ENCODE measurements at places on chromosomes 6 and 20.

DNA sequence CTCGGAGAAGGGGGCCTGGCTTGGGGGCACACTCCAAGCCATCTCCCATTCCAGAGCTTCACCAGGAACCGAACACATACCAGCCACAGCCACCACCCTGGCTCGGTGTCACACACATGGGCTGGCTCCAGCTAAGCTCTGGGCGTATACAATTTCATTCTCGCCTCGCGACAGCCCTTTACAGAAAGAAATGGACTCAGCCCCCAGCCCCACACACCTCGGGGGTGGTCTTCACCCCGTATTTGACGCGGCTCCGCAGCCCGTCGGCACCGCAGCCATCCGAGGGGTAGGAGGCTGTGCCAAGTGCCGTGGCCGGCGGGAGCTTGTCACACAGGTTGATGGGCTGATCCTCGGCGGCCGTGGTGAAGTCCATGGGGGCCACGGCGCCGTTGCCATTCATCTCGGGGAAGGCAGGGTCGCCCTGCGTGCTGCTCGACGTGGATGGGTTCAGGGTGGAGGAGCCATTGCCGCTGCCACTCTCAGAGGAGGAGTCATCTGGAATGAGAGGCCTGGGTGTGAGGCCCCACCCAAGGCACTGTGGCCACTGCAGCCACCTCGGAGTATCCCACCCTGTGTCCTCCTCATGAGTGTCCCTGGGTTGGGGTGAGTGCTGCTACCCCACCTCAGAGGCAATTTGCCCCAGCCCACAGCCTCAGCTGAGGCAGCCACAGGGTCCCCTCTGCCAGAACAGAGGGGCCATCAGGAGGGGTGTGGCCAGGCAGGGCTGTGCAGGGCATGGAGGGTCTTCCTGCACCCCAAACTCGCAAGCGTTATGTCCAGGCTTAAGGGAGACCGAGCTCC lies 98.0 kb downstream of the ASXL1 start:
- no peak for DNase-seq
- no peak overlapping the region for H3K4me3 ChIP-seq
- peaks cover 22% of the 10 kb centered on the region for H3K36me3 ChIP-seq

DNA sequence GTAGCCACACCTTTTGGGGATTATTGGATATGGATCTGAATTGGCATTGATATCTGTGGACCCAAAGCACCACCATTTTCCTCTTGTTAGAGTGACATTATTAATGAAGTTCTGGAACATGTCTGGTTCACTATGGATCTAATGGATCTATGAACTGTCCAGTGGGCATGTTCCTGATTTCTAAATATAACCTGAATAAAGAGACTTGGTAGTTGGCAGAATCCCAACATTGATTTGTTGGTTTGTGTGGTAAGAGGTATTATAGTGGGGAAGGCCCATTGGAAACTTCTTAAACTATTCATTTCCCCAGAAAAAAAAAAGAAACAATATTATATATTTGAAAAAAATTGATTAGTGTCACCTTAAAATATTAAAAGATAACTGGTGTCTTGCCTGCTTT lies 312.6 kb downstream of the HTR1B start:
- H3K27ac ChIP-seq: no peak overlapping the region
- no peaks in the 10 kb centered on the region for H3K27me3 ChIP-seq
- no peak overlapping the region for H3K4me3 ChIP-seq

DNA sequence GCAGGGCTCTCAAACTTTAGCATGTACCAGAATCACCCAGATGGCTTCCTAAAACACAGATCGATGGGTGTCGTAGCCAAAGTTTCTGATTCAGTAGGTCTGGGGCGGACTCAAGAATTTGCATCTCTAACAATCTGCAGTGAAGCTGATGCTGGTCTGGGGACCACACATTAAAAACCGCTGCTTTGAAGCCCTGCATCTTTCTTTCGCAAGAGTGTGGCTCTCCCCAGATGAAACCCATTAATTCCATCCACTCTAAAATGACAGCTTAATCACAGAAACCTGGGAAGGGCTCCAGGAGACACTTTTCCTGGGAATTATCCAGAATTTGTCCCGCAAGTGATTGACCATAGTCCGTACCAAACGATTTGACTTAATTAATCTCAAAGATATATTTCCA lies 319.8 kb upstream of the PLCB4 start:
- peaks cover 3% of the 10 kb centered on the region for H3K36me3 ChIP-seq
- no peaks in the 10 kb centered on the region for H3K27me3 ChIP-seq
- H3K27ac ChIP-seq: no peak overlapping the region
- DNase-seq: no peak
- H3K4me3 ChIP-seq: no peak overlapping the region

DNA sequence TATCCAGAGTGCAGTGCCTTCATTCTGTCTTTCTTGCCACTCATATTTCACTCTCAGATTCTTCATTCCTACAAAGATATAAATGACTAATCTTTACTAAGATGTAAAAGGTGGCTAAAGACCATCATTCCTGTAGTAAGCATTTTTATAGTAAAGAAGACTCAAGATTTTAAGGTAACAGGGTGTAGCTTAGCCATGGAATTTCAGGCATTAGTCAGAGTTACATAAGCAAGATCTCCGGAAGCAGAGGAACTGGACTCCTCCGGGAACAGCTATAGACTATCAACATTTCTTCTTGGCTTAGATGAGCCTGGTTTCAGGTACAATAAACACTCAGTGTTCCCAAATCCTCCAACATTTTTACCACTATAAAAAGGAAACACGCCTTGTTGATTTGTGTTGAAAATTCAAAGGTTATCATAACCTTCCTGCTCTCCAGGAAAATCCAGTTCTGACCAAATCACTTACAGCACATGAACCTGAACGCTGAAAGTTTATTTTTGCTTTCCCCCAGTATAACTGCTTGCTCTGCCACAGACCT lies 23.7 kb downstream of the SERPINB1 start:
- H3K4me3 ChIP-seq: no peak overlapping the region
- no peak for DNase-seq
- no peak overlapping the region for H3K27ac ChIP-seq
- H3K36me3 ChIP-seq: peaks cover 2% of the 10 kb centered on the region
- no peaks in the 10 kb centered on the region for H3K27me3 ChIP-seq

- DNase-seq: no peak
- no peaks in the 10 kb centered on the region for H3K36me3 ChIP-seq
- no peak overlapping the region for H3K27ac ChIP-seq
- H3K4me1 ChIP-seq: no peaks in the 10 kb centered on the region
- peaks cover under 1% of the 10 kb centered on the region for H3K27me3 ChIP-seq
Observed at GRCh38 chr20:18258126-18258860, 30.0 kb upstream of the ZNF133 start.

GRCh38 chr6:107622269-107622668 lies 132.4 kb downstream of the SOBP start:
- peaks cover 33% of the 10 kb centered on the region for H3K4me1 ChIP-seq
- no peak overlapping the region for H3K4me3 ChIP-seq
- no peaks in the 10 kb centered on the region for H3K27me3 ChIP-seq
- no peak for DNase-seq

DNA sequence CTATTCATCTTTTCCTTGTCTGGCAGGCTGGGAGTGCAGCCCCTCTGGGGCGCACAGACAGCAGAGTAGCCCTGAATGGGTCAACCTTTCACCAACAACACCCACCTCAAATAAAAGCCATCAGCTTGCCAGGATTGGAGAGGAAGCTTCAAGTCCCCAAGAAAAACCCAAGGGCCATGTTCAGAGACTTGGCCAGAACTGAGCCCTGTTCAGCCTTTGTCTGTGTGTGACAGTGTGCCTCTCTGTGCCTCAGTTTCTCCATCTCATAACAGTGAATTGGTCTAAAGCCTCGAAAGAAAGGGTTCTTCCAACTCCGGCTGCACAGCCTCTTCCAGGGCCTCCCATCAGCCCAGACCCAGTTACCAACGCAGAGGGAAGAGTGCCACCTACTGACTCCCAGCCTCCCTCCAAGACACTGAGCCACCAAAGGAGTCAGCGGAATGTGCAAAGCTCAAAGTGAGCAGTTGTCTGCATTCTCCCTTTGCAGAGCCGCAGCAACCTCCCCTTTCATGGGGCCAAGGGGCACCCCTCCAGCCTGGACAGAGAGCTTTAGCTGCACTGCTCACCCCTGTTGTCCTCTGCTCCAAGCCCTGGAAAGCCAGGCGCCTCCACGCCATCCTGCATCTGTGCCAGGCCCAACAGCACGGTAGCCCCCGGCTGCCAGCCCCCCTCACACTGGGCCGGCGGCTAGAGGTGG lies 82.7 kb upstream of the TOP1 start:
- peaks cover 39% of the 10 kb centered on the region for H3K27me3 ChIP-seq
- H3K36me3 ChIP-seq: no peaks in the 10 kb centered on the region
- no peak for DNase-seq

GRCh38 chr6:87701344-87701675 lies 723 bp downstream of the AKIRIN2 start:
- peak; percentile 20 for DNase-seq
- peaks cover 43% of the 10 kb centered on the region for H3K4me1 ChIP-seq
- no peaks in the 10 kb centered on the region for H3K27me3 ChIP-seq
- H3K36me3 ChIP-seq: peaks cover 10% of the 10 kb centered on the region
- peak overlapping the region; percentile 80 for H3K27ac ChIP-seq

DNA sequence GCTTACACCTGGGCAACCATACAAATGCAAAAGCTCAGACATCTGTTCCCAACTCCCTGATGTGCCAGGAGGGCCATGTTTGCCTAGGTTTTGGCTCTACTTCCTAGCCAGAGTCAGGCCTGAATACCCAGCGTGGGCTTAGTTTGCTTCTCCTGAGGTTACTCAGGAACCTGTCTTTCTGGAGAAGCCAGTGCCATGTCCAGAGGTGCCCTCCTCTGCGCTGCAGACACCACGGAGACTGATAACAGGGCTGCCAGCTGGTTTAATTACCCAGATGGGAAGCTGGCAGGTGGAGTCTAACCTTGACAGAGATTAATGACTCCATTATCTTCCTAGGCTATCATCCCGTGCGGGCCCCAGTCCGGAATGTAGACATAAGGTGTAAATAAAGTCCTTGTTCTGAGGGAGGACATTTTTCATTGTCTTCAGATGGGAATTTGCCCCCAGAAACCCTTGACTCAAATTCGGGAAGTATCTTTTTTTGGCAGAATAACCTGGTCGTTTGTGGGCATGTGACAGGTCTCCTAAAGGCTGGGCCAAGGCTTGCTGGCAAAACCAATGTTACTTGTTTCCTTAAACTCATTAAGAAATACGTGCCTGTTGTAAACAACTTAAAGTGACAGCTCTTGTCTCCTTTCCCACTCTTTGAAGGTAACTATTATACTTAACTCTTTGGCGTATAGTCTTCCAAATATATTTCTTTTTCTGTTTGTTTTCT lies 29.2 kb upstream of the ZNFX1 start:
- H3K4me1 ChIP-seq: no peaks in the 10 kb centered on the region
- peaks cover 2% of the 10 kb centered on the region for H3K36me3 ChIP-seq
- peaks cover 22% of the 10 kb centered on the region for H3K27me3 ChIP-seq
- H3K4me3 ChIP-seq: no peak overlapping the region
- H3K27ac ChIP-seq: peak overlapping the region; percentile 33

- H3K4me3 ChIP-seq: no peak overlapping the region
- peak overlapping the region; percentile 33 for H3K27ac ChIP-seq
- H3K27me3 ChIP-seq: no peaks in the 10 kb centered on the region
- DNase-seq: no peak
Observed at GRCh38 chr20:36700438-36700837, 45.5 kb downstream of the NDRG3 start.

DNA sequence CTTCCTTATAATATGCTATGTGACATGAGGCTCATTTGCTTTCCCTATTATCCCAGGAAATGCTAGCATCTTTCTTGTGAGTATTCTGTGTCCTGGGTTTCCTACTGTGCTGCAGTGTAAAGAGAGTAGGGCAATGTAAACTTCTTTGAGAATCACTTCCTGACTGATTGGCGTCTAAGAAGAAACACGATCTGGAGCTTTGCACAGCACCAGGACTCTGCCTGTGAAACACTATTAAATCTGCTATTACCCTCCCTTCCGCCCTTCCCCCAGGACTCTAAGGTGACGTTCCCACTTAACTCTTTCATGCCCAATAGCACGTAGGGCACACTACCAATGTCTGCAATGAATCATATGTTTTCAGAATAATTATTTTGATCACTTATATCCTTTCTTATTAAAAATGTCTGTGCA lies 607.3 kb upstream of the CITED2 start:
- H3K4me3 ChIP-seq: no peak overlapping the region
- H3K27me3 ChIP-seq: peaks cover 52% of the 10 kb centered on the region
- H3K4me1 ChIP-seq: peaks cover 6% of the 10 kb centered on the region
- DNase-seq: no peak
- no peak overlapping the region for H3K27ac ChIP-seq

DNA sequence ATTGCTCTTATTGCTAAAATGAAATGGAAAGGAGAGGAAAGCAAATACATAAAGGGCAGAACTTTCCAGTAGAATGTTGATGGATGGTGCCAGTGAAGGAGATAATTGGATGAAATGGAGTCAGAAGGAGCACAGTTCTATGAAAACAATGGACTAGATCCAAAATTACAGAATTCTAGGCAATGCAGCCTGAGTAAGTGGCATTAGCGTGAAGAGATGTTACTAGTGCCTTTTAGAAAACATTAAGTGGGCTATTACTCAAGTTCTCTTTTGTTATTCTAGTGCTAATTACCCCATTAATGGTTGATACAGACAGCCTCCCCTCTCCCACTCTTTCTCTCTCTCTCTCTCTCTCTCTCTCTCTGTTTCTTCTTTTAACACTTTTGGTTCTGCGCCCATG lies 209.5 kb upstream of the RGS17 start:
- DNase-seq: no peak
- no peaks in the 10 kb centered on the region for H3K4me1 ChIP-seq
- H3K4me3 ChIP-seq: no peak overlapping the region

DNA sequence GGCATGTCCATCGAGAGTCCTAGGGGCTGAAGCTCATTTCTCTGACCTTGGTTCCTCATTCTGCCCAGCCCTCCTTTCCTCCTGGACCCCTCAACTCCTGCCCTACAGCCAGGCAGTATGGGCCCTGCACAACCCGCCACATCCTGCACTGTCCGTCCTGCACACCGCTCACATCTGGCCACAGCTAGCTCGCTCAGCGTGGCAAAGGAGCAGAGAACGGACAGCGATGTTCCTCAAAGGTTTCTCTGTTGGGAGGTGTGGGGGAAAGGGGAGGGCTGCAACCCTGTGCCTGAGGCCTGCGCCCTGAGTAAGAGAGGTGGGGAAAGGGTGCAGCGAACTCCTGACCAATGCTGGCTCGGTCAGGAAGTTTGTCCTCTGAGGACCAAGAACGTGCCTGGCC lies 90.1 kb downstream of the PXDC1 start:
- no peak overlapping the region for H3K27ac ChIP-seq
- peaks cover 60% of the 10 kb centered on the region for H3K27me3 ChIP-seq
- no peaks in the 10 kb centered on the region for H3K36me3 ChIP-seq

All from central memory CD8-positive, alpha-beta T cell (primary cell).